Caki2 (cell line): ENCODE measurements at places on chromosomes 3 and 15.
A peak's percentile ranks its signal among the peaks of the same experiment; 100 is the strongest.

GRCh38 chr3:119636249-119636648 is 24.1 kb downstream of the POPDC2 start:
- DNase-seq: no peak

- DNase-seq: no peak
Measured at GRCh38 chr15:81781395-81781794, 264.4 kb downstream of the MEX3B start.

GRCh38 chr3:62554264-62554799 is 181.0 kb upstream of the FEZF2 start:
- no peak for DNase-seq

DNA sequence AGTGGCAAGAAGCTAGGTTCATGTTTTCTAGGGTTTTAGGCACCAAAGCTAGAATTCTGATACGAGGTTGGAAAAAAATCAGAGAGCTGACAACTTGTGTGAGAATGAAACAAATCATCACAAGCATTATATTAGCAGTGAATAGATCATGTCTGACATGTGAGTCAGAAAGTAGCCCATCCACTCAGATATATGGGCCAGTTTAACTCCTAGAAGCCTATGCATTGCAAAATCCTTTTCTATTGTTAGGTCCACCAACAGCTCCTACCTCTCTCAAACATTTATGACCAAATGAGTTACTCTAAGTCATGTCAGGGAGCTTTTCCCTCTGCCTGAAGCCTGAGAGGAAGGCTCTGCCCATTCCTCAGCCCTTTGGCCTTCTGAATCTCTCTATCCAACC is 44.0 kb downstream of the KBTBD12 start:
- DNase-seq: no peak

- DNase-seq: no peak
Measured at GRCh38 chr3:16249336-16249735, 15.4 kb downstream of the DPH3 start.

DNA sequence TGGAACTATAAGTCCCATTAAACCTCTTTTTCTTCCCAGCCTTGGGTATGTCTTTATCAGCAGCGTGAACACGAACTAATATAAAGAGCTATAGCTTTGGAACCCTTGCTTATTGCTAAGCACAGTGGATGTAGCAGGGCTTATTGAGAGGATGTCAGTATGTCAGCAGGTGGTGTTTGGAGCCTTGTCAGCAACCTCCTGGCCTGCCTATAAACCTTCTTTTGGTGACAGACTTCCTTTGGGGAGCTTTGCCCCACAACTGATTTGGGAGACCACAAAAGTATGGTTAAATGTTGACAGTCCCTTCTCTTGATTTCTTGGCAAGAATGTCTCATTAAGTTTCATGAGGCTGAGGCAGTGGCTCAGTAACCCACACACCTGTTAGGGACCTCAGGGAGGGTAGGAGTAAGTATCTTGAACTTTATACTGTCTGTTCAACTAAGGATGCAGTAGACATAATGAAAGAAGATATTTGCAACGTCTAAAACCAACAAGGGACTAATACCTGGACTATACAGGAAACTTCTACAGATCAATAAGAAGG is 14.8 kb downstream of the CCNDBP1 start:
- no peak for DNase-seq

GRCh38 chr3:187767266-187768012 is 22.2 kb upstream of the BCL6 start:
- no peak for DNase-seq

DNA sequence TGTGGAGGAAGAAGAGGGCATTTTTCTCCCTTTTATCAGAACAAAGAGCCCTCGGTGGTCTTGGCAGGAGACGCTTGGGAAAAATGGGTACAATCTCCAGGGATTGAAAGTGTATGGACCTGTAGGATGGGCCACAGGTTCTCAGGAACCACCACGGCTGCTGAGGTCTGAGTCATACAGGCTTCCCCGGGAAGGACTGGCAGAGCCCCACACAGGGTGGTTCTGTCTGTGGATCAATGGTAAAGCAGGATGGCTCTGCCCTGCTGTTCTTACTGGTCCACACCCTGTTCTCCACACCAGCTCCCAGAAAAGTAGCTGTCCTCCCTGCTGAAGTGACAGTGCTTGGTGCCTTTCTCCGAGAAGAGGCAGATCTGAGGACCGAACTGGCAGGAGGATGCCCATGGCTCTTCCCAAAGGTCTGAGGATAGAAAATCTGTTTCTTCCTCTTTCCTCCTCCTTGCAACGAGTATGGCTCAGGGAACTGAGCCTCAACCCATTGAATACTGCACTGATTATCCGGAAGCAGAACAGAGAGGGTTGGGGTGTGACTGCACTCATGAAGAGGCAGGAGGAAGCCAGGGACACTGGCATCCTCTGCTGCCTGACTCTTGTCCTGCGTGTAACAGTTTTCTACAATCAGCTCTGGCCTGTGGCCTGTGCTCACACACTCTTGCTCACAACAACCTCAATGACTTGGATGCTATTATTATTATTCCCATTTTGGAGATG is 39.0 kb downstream of the KIF9 start:
- no peak for DNase-seq

GRCh38 chr15:101451266-101451799 is 38.2 kb downstream of the PCSK6 start:
- no peak for DNase-seq

- DNase-seq: no peak
Measured at GRCh38 chr3:46546896-46547440, 19.1 kb downstream of the LRRC2 start.

GRCh38 chr3:138468886-138469285 is 34.5 kb downstream of the ESYT3 start:
- peak; percentile 30 for DNase-seq

GRCh38 chr3:49237344-49237743 is 39.7 kb downstream of the C3orf62 start:
- DNase-seq: no peak

- no peak for DNase-seq
Measured at GRCh38 chr3:46372492-46373359, 2.0 kb downstream of the CCR5 start.

DNA sequence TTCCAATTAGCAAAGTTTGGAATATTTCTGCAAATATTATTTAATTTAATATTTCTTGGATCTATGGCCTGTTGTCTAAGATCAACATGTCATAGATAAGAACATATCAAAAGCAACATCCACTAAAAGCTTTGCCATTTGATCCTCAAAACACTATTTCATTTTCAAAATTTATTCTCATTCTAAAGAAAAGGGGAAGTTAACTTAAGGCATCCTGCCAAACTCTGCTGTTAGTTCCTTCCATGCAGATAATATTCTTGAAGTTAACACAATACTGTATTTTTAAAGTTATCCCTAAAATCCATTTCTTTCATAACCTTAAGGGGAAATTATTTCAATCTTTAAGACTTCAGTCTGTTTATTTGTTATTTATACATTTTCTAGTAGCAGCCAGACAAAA is 28.2 kb upstream of the GBE1 start:
- DNase-seq: no peak

GRCh38 chr3:115086344-115086743 is 60.7 kb downstream of the ZBTB20 start:
- DNase-seq: no peak

- DNase-seq: no peak
Measured at GRCh38 chr3:33144433-33144832, 30.6 kb downstream of the CRTAP start.

- DNase-seq: peak; percentile 47
Measured at GRCh38 chr15:64665179-64665578, 110.2 kb downstream of the RBPMS2 start.

DNA sequence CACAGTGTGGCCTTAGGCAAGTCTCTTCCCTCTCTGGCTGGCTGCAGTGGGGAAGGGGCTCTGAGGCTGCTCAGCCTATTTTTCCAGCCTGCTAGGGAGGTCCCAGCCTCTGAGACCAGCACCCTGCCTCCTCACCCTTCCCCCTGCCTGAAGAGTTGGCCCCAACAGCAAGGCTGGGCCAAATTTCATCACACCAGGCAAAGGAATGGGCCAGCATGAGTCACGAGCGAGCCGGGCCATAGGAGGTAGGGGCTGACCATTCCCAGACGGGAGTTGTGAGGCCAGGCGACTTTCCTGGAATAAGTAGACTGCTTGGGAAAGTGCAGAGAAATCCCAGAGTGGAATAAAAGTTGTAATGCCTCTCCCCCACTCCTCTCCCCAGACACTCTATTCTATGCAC is 5.7 kb upstream of the FBLN2 start:
- no peak for DNase-seq

DNA sequence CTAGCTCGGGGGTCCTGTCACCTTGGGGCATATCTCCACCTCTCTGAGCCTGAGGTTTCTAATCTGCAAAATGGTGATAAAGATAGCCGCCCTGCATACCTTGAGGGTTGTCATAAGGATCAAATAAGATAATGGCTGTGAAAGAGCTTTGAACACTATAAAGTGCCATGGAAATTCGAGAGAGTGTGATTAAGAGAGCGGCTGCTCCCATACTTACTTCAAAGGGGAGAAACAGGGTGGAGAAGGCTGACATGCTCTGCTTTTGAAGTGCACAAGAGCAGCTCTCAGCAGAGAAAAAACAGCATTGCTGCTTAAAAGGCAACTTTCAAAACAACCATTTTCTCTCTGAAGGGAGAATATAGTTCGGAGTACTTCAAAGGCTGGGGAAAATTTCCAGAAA is 529.2 kb downstream of the EPHB1 start:
- DNase-seq: no peak

DNA sequence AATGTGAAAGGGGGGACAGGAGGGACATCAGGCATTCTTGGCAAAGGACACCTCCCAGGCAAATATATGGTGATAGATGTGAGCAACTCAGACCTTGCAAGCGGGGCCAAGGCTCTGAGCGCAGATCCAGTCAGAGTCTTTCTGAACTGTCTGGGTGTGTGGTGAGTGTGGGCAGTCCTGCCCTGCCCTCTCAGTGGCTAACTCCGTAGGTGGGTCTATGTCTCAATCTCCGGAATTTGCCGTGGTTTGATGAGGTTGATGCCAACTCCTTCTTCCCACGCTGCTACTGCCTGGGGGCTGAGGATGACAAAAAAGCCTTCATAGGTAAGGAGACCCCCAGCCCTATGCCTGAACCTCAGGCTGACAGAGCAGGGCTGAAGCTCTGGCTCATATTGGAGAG is 7.4 kb downstream of the TTLL3 start:
- DNase-seq: no peak

- DNase-seq: no peak
Measured at GRCh38 chr15:58770519-58770856, 614 bp upstream of the MINDY2 start.

GRCh38 chr3:52200981-52201679 is 3.2 kb downstream of the ALAS1 start:
- no peak for DNase-seq

DNA sequence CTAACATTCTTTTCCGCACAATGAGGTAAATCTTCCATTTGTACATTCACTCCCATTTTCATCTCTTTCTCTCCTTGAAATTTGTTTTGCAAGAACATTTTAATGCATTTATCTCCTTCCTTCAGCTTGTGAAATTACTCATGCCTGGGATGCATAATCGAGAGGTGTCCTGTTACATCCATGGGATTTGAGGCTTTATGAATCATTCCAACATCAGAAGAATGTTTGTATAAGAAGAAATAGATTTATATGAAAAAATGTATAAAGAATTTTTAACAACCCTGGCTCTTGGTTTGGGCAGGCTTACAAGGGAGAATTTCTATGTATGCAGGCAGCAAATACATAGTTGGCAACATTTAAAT is 93.2 kb upstream of the MBNL1 start:
- peak; percentile 23 for DNase-seq

GRCh38 chr3:27963519-27963918 is 241.4 kb upstream of the EOMES start:
- DNase-seq: no peak

DNA sequence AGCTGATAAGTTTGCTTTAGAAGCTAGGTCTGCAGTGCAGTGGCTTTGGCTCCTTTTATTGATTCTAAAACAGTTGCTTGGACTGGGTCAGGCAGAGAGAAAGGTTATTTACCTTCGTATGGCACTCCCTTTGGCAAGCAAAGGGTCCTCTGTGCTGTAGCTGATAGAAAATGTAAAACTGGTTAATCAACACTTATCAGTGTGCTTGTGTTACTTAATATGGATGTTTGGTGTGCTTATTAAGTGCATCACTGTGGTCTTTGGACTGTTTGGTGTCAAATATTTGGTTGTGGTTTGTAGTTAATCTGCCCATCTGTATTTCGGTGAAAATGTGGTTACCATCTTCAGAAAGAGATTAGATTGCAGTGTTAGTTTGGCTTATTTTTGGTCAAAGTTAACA is 16.0 kb downstream of the UBE2E2 start:
- DNase-seq: peak; percentile 51

DNA sequence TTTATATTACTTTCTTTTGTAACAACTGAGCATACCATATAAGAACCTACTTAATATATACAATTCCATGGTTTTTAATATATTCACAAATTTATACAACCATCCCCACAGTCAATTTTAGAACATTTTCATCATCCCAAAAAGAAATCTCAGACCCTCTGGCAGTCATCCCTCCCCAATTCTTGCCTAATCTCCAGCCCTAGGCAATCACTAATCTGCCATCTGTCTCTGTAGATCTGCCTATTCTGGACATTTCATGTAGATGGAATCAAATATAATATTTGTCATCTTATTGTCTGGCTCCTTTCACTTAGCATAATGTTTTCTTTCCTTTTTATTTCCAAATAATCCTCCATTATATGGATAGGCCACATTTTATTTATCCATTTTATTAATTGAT is 92.5 kb downstream of the LARS2 start:
- DNase-seq: no peak

- no peak for DNase-seq
Measured at GRCh38 chr3:178075344-178075743, 460.9 kb upstream of the KCNMB2 start.

GRCh38 chr3:131735116-131735515 is 232.3 kb upstream of the MRPL3 start:
- no peak for DNase-seq

- no peak for DNase-seq
Measured at GRCh38 chr3:14823910-14824629, 5.3 kb downstream of the FGD5 start.

DNA sequence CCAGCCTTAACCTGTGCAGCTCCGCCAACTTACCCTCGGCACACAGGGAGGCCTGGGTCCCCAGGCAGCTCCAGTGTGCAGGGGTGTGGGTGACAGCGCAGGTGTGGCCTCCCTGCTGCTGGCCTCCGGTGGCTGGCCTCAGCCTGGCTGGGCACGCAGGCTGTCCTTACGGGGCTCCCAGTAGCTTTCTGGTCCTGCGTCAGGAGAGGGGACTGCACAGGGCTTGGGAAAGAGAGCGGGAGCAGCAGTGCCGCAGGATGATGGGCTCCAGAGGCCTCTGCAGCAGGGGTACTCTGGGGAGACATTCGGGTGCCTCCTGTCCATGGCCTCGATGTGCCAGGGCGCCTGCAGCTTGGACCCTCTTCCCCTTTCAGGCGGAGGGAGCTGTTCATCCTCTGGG is 9.4 kb downstream of the APBA2 start:
- DNase-seq: no peak

- no peak for DNase-seq
Measured at GRCh38 chr3:121724130-121724529, 25.4 kb downstream of the GOLGB1 start.

- DNase-seq: no peak
Measured at GRCh38 chr15:83475551-83475950, 28.4 kb downstream of the SH3GL3 start.

GRCh38 chr3:168095611-168096209 is at the start of gene GOLIM4:
GOLIM4 (minus strand) TSS chr3:168095924; CDS start chr3:168095285, 639 bp downstream.
- DNase-seq: peak; percentile 100
